ENCODE measurements at places on chromosomes 16 and 17.
A peak's percentile ranks its signal among the peaks of the same experiment; 100 is the strongest.

DNA sequence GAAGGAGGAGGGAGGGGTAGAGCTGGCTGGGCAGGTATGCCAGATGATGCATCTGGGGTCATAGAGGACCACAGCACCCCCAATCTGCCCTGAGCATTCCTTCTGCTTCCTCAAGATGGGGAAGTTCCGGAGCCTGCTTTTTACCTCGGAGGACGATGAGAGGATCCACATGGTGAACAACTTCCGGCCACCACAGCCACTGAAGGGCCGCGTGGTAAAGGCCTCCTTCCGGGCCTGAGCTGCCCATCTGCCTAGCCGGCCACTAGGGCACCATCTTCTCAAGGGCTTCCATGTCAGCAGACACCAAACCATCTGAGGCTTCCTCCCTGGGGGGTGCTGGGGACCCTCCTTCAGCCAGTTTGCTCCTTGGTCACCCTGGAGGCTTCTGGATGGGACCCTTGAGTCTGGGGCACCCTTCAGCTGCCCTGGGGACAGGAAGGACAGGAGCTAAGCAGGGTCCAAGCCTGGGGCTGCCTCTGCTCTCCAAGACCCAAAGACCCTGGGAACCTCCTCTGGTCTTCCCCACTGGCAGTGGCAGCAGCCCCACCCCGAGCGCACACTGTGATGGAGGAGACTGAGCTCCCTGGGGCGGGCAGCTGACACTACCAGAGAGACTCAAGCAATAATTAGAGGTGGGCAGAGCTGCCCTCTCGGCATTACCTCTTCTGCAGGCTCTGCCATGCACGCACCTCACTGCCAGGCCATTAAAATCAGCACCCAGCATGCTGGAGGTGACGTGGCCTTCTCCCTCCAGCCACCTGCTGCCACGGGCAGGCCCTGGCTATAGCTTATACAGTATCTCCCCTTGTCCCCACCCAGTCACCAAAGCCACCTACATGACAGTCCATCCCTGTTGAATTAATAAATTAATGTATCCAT lies 9.3 kb downstream of the CA7 start:
- DNase-seq: no peak

GRCh38 chr16:19549673-19550072 lies 5.8 kb upstream of the VPS35L start:
- no peak for DNase-seq

GRCh38 chr16:53664724-53665345 lies 38.8 kb downstream of the RPGRIP1L start:
- DNase-seq: no peak

GRCh38 chr17:27907976-27908558 lies 14.9 kb upstream of the LYRM9 start:
- no peak for DNase-seq

DNA sequence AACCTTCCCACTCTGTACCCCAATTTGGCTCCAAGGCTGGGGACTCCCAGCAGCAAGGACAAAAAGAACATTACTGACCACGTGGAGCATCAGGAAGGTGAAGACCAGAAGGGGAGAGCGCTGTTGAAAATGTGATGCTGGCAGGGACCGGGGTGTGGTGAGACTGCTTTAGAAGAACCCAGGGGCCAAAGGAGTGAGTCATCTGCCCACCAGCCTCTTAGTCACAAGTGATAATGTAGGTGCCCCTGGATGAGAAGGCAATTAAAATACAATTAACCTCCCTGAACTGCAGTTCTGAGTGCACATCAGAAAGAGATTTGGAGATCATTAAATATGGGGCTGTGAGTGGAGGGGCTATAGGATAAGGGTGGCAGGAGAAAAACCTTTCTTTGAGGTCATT lies 366.6 kb upstream of the CCL2 start:
- no peak for DNase-seq

GRCh38 chr17:69975808-69976207 lies 99.2 kb upstream of the KCNJ16 start:
- DNase-seq: no peak

DNA sequence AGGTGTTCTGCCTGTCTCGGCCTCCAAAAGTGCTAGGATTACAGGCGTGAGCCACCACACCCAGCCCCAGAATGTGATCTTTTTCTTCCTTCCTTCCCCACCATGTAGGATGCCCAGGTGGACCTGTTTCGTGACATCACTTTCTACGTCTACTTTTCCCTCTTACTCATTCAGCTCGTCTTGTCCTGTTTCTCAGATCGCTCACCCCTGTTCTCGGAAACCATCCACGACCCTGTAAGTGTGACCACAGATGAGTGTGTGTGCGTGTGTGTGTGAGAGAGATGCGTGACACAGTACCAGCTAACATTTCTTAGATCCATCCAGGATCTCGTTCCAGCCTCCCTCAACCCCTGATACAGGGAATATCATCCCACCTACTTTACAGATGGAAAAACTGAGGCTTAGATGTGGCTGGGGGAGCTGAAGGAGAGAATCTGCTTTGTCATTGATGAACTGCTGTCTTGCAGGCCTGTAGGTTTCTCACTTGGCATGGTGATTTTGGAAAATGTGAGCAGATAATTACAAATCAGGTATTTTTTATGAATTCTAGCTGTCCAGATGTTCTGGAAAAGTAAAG lies 67.1 kb downstream of the ABCC1 start:
- DNase-seq: no peak

- DNase-seq: no peak
Measured at GRCh38 chr17:59439741-59440211, 108.3 kb downstream of the YPEL2 start.

DNA sequence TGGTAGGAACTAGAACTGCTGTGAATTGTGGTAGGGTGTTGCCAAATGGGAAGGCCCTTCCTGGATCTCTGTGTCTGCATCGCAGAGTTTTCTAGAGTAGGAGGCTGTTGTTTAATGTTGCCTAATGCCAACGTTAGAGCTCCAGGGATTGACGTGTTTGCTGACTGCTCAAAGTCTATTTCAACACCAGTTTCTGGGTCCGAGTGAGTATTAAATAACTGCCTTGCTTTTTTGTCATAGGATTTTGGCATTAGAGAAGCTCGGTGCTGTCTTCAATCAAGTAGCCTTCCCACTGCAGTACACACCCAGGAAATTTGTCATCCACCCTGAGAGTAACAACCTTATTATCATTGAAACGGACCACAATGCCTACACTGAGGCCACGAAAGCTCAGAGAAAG lies 40.0 kb downstream of the SF3B3 start:
- DNase-seq: no peak

GRCh38 chr16:13510425-13511151 lies 409.4 kb upstream of the ERCC4 start:
- no peak for DNase-seq

GRCh38 chr17:9900784-9901183 lies 4.3 kb downstream of the RCVRN start:
- no peak for DNase-seq

DNA sequence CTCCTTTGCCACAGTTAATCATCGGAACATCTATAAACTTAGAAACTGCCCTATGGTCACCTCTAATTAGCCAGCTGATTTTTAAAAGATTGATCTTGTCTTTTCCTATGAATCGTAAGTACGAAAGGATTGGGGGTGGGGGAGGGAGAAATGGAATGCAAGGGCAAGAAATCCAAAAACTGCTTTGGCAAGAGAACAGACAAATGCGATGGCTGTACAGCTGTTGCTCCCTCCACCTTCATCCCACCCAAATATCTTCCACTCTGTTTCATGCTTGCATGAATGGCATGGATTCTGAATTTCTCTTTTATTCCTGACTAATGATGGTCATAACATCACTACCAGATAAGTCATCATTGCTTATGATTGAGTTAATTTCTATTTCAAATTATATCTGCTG lies 165.7 kb downstream of the STX8 start:
- no peak for DNase-seq

- DNase-seq: no peak
Measured at GRCh38 chr17:32191306-32191705, 49.0 kb downstream of the RHOT1 start.

- no peak for DNase-seq
Measured at GRCh38 chr16:9489835-9490467, 398.5 kb downstream of the HAPSTR1 start.

- DNase-seq: no peak
Measured at GRCh38 chr17:47875011-47875985, 20.7 kb upstream of the SP2 start.

GRCh38 chr16:88646345-88647034 lies 4.4 kb downstream of the CYBA start:
- no peak for DNase-seq

- no peak for DNase-seq
Measured at GRCh38 chr17:29578626-29579485, 10.4 kb downstream of the TP53I13 start.

GRCh38 chr17:69335058-69335457 lies 8.1 kb upstream of the ABCA5 start:
- peak; percentile 35 for DNase-seq

- DNase-seq: no peak
Measured at GRCh38 chr17:68614718-68615117, 13.6 kb upstream of the FAM20A start.

DNA sequence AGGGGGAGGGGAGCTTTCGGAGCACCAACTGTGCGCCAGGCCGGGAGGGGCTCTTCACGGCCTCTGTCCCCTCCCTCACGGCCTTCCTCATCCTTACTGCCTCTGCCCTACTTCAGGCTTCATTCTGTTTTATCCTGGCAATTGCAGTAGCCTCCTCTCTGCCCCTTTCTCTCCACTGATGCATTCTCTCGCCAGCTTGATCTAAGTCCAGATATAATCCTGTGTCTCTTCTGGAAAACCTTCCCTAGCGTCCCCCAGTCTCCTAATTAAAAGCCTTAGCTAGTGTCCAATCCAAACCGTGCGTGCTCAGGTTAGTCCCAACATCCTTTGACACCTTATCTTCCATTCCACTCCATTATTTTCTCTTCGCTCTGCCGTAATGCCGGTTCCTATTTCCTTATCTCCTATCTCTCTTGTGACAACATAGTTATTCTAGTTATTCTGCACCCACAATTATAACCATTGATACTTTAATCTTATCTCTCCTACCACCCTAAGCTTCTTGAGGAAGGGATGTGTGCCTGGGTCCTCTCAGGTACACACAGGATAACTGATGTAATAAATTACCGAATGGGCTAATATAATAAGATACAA lies 869 bp downstream of the ZNF48 start:
- no peak for DNase-seq

DNA sequence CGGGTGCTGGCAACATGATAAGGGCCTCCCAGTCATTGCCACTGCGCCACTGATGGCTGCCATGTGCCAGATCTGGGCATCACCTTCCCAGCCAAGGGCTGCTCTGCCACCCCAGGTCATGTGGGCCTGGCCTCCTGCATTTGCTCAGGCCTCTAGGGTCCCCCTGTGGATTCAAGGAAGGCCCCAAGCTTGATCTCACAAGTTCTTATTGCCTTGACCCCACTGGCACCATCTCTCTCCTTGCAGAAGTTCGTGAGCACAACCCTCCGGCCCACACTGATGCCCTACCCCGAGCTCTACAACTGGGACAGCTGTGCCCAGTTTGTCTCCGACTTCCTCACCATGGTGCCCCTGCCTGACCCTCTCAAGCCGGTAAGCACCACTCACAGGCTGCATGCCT lies 5.3 kb downstream of the DRC7 start:
- no peak for DNase-seq

- DNase-seq: peak; percentile 67
Measured at GRCh38 chr17:45410144-45411091, 22.3 kb downstream of the ARHGAP27 start.

DNA sequence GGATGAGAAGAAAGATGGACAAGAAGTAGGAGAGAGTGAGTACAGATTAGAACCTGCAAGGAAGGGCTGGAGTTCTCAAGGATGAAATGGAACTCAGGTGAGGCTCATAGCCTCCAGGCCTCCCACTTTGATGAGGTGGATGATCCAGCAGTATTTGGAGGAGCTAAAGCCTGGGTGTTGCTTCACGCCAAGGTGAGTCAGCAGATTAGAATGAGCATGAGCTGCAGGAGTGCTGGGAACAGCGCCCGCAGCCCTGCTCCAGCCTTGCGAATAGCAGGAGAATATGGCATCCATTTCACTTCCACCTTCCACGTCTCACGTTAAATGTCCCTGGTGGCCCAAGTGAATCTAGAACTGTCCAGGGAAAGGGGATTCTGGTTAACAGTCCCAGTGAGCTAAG lies 94.4 kb upstream of the CPHXL start:
- DNase-seq: no peak

GRCh38 chr16:78817200-78817739 lies 717.8 kb downstream of the WWOX start:
- no peak for DNase-seq

Data from Jurkat, Clone E6-1 (cell line).